ENCODE measurements at places on chromosomes 12 and 14.

GRCh38 chr12:14403711-14404196 lies 38.3 kb downstream of the ATF7IP start:
- DNase-seq: peak; percentile 75

DNA sequence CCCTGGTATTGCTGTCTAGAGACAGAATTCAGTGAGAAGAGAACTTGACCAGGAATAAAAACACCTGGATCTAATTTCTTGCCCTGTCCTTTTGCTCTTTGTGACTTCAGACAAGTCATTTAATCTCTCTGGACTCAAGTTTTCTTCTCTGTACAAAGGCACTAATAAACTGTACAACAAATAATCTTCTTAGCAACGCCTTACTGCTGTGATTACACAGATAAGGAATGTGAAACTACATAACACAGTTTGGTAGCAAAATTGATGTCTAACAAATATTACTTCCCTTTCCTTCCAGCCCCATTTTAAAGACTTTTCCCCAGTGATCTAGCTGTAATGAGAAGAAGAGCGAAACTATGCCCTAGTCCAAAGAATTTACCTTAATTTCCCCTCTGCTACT lies 69.3 kb downstream of the BCAT1 start:
- DNase-seq: no peak

- DNase-seq: peak; percentile 81
Observed at GRCh38 chr12:89069431-89069830, 282.9 kb downstream of the DUSP6 start.

DNA sequence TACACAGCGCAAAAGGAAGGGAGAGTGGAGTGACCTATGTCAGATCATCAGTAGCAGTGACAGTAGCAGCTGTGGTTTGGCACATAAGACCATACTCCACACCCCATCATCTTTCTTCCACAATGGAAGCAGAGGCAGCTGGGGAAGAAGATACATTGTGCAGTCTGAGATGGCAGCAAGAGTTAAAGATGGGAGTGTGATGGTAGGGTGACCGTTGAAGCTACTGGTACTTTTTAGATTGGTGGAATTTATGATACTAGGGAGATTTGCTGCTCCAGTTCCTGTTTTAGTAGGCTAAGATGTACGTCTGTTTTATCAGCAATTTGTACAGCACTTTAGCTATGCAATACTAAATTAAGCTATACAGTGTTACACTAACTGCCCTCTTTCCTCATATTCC lies 291.0 kb downstream of the FUT8 start:
- DNase-seq: no peak

GRCh38 chr12:2418579-2418978 lies 365.8 kb downstream of the CACNA1C start:
- no peak for DNase-seq

DNA sequence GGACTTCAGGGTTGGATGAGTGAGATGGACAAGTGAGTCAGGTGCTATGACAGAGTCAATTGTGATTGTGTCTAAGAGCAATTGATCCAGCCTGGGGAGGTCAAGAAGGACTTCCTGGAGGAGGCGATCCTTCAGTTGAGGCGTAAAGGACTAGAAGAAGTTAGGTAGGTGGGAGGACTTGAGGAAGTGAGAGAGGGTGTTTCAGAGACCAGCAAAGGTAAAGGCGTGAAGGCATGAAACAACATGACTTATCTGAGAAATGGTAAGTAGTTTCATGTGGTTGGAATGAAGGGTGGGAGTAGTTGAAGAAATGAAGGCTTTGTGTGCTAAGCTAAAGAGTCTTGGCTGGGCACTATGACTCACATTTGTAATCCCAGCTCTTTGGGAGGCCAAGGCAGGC lies 48.9 kb upstream of the PPP1CC start:
- peak; percentile 52 for DNase-seq

DNA sequence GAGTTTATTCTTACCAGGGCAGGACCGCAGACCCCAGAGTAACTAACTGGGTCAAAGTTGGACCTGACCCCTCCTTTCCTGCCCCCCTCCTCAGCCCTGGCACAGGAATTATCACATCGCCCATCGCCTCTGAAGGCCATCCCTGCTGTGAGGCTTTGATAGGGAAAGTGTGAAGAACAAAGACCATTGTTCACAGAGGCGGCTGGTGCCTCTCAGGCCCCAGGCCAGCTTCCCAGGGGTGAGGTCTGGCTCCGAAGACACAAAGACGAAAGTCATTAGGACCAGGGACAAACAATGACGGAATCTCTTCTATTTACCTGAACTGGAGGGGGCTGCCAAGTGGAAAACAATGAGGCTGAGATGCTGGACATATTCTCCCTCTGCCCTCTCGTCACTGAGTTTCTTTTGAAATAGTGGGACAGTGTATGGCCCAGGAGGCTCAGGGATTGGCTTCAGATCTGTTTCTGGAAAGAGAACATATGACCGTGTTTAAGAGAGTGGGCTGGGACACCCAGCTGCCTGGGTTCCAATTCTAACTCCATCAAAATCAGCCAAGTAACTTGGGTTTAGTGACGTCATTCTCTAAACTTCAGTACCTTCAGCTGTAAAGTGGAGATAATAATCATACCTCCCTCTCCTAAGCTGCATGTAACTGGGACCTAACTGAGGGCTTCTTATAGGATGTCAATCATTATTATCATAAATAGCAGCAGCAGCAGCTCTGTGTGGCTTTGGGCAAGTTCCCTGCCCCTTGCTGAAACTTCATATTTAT lies 769.4 kb downstream of the MED13L start:
- DNase-seq: no peak

DNA sequence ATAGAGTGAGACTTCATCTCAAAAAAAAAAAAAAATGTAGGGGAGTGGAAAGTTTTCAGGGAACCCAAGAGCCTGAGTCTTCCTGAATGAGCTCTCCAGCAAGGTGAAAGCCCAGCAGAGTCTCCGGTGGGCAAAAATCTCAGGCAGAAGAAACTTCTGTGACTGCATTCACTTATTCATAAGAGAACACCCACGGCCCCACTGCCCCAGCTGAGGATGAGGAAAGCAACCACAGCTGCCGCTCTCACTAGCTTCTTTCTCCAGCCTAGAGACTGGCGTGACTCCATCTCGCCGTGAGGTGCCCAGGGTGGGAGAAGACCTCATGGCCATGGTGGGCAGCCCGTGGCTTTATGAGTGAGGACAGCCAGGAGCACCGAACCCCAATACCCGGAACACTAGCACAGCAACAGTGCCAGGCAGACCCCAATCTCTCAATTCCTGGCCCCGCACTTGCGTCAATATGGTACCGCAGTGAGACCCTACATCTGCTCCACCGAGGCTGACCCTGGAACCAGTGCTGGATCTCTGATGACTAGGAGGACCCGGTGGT lies 29.7 kb upstream of the DYNC1H1 start:
- DNase-seq: no peak

GRCh38 chr12:92621833-92622232 lies 81.0 kb upstream of the PLEKHG7 start:
- no peak for DNase-seq

DNA sequence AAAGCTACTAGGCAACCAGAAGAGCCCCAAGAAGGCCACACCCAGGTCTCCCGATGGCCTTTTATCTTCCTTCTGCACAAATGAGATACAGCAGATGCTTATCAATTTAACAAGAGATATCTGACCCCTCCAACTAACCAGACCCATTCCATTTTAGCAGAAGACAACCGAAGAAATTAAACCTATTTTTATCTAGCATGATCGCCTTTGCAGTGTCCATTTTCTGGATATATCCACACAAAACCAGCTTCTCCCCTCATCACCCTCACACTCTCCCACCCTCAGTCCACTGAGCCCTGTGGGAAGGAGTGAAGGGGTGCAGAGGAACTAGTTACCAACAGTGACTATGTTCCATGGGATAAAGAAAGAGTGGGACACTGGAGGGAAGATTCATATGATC lies 20.9 kb upstream of the DHRS4 start:
- DNase-seq: no peak

GRCh38 chr12:55957106-55957859 lies 8.6 kb downstream of the PMEL start:
- DNase-seq: no peak

DNA sequence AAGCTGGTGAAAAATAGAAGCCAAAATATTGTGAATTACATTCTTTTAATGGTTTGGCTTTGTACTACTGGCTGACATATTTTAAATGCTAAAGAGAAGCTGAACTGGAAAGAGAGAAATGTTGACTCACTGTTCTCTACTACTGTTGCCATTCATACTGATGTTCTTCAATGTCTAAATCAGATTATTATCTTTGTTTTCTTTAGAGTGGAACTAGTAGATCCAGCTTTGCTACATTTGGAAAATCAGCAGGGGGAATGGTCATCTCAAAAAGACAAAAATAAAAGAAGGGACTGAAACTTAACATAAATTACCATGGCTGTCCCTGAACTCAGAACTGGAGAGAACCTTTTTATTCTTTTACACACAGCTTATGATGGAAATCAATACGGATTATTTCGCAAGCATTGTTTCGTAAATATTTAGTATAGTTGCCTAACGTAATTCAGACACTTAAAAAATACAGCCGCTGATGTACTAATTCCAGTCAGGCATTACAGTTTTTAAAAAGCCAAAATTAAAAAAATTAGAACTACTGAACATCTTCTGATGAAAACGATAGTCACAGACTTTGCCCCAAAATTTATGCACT lies 76.3 kb upstream of the OTX2 start:
- no peak for DNase-seq

GRCh38 chr12:57242329-57242690 lies 8.7 kb downstream of the STAC3 start:
- DNase-seq: no peak

DNA sequence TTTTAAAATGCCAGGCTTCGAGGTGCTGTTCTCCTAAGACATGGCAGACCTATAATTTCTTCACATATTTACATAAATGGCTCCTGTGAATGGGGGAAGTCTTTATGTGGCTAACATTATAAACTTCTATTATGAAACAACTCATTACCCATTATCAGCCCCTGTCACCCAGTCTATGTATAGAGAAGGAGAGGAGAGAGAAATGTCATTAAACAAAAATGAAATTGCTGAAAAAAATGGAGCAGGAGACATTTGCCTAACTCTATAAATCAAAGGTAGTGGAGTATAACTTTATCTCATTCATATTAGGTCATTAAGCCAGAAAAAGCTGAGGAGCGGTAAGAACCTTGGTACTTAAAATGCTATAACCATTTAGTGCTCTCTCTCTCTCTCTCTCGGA lies 71.9 kb upstream of the KRR1 start:
- DNase-seq: no peak

GRCh38 chr14:72237722-72238666 lies 305.8 kb downstream of the RGS6 start:
- DNase-seq: no peak

DNA sequence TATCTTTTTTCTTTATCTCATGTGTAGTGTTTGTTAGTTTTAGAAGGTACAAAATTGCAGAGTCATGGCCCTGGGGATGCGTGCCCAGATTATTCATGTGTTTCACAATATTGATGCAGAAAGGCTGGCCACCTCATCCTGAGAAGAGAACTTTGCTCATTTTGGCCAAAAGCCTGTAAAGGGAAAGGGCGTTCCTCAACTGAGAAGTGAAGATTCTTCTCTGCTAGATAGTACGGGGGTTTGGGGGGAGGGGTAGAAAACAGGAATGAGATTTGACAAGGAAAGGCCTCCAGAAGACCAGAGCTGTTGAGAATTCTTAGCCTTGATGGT lies 1.7 kb downstream of the MGST1 start:
- peak; percentile 96 for DNase-seq

- peak; percentile 77 for DNase-seq
Observed at GRCh38 chr12:4307593-4308333, 13.2 kb upstream of the TIGAR start.

- DNase-seq: peak; percentile 25
Observed at GRCh38 chr12:124888260-124888659, 24.6 kb upstream of the SCARB1 start.

DNA sequence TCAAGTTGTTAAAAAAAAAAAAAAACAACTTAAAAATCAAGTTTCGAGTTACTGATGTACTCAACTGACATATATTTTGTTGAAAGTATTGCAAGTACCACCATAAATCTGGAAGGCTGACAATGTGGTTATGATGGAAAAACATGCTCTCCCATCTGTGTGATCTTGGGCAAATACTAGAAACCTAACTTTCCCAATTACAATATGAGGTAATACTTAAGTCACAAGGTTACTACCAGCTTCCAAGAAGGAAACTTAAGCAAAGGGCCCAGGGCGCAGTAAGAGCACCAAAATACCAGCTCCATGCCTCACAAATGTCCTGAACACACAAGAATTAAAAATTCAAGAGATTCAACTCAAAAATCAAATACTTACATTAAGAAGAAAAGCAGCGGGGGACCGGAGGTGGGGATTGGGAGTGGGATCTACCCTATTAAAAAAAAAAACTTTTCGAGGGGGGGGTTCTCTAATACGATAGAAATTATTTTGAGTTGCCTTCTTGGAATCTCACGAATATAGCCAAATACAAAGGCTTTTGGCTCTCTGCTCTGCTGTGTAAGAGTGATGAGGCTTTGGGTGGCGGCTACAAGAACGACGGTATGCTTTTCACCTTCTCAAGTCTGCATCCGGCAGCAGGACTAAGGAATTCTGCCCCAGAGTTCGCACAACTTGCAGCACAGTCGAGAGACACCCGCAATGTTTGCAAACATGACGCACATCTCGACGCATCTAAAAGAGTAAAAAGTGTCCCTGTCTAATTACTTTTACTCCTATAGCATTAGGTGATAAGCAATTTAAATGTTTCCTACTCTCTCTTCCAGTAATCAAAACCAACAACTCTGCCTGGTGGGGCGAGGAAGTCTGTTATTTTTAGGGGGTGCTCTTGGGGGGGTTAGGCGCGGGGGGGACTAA lies 1.1 kb downstream of the SAV1 start:
- DNase-seq: peak; percentile 87

- DNase-seq: peak; percentile 17
Observed at GRCh38 chr14:34398024-34398423, 64.0 kb downstream of the SPTSSA start.

DNA sequence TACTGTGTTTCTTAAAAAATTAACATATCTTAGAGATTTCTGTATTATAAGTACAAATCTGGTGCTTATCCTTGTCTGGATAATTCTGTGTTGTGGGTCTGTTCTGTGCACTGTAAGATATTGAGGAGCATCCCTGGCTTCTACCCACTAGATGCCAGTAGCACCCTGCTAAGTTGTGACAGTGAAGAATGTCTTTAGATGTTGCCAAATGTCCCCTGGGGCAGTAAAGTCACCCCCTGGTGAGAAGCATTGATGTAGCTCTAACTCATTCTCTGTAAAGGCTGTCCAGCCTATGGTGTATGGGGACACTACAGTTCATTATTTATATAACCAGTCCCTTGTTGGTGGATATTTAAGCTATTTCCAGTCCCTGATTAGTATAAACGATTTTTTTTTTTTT lies 31.4 kb downstream of the MAP1LC3B2 start:
- no peak for DNase-seq

DNA sequence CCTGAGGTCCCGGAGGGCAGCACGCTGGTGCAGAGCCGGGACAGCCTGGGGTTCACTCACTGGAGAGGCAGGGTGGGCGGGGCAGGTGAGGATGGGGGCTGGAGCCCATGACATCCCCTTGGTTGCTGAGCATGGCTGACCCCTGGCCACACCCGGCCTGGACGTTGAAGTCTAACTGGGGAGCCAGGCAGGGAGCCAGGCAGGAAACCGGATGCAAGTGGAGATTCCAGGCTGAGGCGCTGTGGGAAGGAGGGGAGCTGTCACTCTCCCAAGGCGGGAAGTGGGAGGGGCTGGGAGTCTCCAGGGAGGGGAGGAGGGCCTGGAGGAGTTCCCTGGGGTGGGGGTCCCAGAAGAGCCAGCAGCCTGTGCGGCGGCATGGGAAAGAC lies 7.7 kb upstream of the INF2 start:
- DNase-seq: peak; percentile 82

- no peak for DNase-seq
Observed at GRCh38 chr12:52344111-52344510, 22.9 kb upstream of the KRT83 start.

- DNase-seq: peak; percentile 22
Observed at GRCh38 chr14:24238123-24238522, 4.3 kb downstream of the TINF2 start.

- peak; percentile 7 for DNase-seq
Observed at GRCh38 chr14:86654558-86655184, 1124.7 kb downstream of the FLRT2 start.
